ENCODE measurements at places on chromosomes 12 and 14. TPM values are rescaled to one million over a fixed set of nuclear protein-coding genes. Genes with fewer than 3 reads are reported as not detected.

Gene INSM2
- not detected for total RNA-seq

Gene TESPA1
- not detected for total RNA-seq

Gene P3H3
- 87.9 TPM for total RNA-seq

Gene MYF6
- not detected for total RNA-seq

Gene TAC3
- total RNA-seq: not detected

Gene TBX3
- 6.8 TPM for total RNA-seq

Gene POTEM
- not detected for total RNA-seq

Gene GZMB
- not detected for total RNA-seq

Gene METTL1
- 11.3 TPM for total RNA-seq

Gene PPFIA2
- not detected for total RNA-seq

Gene VRTN
- not detected for total RNA-seq

Gene RPGRIP1
- total RNA-seq: not detected

Gene ERBB3
- 0.53 TPM for total RNA-seq

Gene HOXC12
- total RNA-seq: not detected

Gene PELI2
- total RNA-seq: 3.7 TPM

Gene TAS2R7
- total RNA-seq: not detected

Gene OR4K15
- total RNA-seq: not detected

Gene MARK3
- total RNA-seq: 65.5 TPM

Gene CIROP
- not detected for total RNA-seq

Gene TPPP2
- not detected for total RNA-seq

Gene ARMH4
- total RNA-seq: 6.6 TPM

Gene SMARCC2
- 78.9 TPM for total RNA-seq

Gene ITGA5
- total RNA-seq: 1,054 TPM

Gene FCF1
- total RNA-seq: 33.1 TPM

Gene LRP1-AS
- total RNA-seq: not detected

Gene LMNTD1
- total RNA-seq: 0.82 TPM

Gene GPRC5A
- 18.7 TPM for total RNA-seq

Gene SRSF5
- 108 TPM for total RNA-seq

Gene ZNF84
- 20.1 TPM for total RNA-seq

Gene CLEC9A
- not detected for total RNA-seq

Gene TMTC2
- 6.2 TPM for total RNA-seq

Gene IFT43
- total RNA-seq: 57.3 TPM

Gene CCNB1IP1
- total RNA-seq: 20.7 TPM

Gene AVPR1A
- total RNA-seq: not detected

Gene PRH2
- total RNA-seq: not detected

Gene GLS2
- 0.58 TPM for total RNA-seq

Gene SMOC1
- total RNA-seq: not detected

Gene ZNF385A
- 6.0 TPM for total RNA-seq

Gene KRT78
- not detected for total RNA-seq

Data from glomerular endothelial cell (primary cell).